ENCODE measurements at places on chromosomes 16 and 17.
A peak's percentile ranks its signal among the peaks of the same experiment; 100 is the strongest.

GRCh38 chr17:47945529-47946508 is 4.4 kb downstream of the PNPO start:
- DNase-seq, result no peak

GRCh38 chr16:11511801-11512200 is 74.9 kb downstream of the LITAF start:
- DNase-seq, result no peak

DNA sequence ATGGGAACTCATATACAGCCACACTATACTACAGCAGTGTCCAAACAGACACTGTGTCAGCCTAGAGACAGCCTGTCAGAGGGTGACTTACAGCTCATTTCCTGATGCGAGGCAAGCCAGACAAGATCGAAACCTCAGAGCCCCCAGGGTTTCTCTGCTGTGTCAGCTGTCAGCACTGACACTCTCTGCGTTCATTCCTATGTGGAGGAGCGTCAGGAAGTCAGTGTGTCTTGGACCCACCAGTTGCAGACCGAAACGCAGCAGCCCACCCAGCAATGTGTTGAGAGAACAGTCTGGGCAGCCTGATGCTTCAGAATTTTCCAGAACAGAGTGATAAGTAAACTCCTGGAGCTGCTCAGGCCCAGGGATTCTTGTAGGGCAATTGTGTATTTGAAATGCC is 20.6 kb upstream of the MAPT start:
- peak; percentile 71 for DNase-seq

DNA sequence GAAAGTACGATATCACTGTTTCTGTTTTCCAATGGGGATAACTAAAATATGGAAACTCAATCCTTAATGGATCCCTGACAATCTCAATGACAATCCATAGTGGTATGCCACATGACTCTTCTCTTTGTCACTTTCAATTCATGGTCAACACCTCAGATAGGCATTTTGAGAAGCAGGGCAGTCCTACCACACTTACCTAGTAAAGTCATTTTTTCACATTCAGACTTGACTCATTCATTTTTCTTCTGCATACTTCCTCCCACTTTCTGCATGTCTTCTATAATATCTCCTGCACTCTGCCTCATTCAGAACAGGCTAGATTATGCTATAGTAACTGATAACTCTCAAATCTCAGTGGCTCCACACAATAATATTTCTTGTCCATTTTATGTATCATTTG is 117.5 kb downstream of the FTO start:
- no peak for DNase-seq

- DNase-seq, result peak; percentile 65
Observed at GRCh38 chr17:76736349-76737081, 616 bp downstream of the SRSF2 start.

DNA sequence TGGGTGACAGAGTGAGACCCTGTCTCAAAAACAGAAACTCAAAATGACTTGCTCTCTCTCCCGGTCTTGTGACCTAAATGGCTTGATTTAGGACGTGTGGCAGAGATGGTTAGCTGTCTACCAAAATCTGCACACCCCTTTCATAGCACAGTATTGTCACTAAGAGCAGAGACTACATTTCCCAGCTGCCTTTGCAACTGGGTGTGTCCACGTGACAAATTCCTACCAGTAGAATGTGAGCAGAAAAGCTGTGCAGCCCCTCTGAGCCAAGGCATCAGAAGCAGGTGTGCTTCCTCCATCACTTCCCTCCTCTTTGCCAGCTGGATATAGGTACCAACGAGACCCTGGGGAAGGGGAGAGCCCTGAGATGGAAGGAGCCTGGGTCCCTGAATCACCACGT is 25.5 kb downstream of the GPR142 start:
- DNase-seq, result no peak

DNA sequence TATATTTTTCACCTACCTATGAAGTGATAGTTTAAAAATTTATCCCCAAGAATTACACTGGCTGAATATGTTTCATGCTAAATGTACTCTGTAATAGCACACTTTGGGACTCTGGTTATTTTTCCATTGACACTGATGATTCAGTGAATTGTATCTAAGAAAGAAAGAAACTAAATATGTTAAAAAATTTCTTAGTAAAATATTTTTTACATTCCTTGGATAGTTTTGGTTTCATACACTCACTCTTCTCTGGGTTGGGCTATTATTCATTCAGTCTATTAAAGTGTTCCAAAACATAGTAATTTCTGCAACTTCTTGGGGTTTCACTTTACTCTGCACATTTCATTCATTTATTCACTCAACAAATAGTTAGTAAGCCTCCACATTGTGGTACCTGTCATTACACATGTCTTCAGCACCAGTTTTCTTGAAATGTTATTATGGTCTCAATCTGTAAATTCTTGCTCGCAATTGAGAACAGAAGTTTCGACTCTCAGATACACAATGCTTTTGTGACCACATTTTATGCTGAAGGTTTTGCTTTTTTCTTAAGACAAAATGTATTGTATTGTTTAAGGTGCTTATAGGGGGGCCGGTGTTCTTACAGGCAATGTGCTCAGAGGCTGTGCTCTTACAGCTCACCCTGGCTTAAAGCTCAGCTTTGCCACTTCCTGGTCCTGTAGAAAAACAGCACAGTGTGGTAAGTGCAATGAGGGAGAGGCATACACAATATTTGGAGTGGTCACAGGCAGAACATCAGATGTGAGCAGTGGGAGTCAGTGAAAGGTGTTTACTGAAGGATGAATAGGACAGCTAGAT is 17.4 kb downstream of the CNTNAP4 start:
- DNase-seq, result no peak

GRCh38 chr16:11796227-11797165 is 562 bp downstream of the ZC3H7A start:
- DNase-seq, result peak; percentile 42

GRCh38 chr16:35398180-35398579 is 1938.8 kb downstream of the TP53TG3F start:
- no peak for DNase-seq

GRCh38 chr17:73278465-73279453 is 17.1 kb upstream of the CPSF4L start:
- DNase-seq, result no peak

DNA sequence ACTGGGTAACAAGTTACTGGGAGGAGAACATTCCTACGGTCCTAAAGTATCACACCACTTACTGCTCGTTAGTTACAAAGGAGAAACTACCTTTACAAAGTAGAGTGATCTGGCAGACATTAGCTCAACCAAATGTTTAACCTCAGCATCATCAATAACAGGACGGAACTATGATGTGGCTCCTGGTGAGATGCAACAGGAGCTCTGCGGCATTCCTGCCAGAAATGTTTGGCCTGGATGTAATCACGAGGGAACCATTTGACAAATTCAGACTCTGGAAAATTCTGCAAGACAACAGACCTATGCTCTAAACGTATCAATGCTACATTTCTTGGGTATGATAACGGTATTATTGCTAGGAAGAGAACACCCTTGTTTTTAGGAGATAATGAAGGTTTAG is 80.4 kb downstream of the MRM3 start:
- no peak for DNase-seq

DNA sequence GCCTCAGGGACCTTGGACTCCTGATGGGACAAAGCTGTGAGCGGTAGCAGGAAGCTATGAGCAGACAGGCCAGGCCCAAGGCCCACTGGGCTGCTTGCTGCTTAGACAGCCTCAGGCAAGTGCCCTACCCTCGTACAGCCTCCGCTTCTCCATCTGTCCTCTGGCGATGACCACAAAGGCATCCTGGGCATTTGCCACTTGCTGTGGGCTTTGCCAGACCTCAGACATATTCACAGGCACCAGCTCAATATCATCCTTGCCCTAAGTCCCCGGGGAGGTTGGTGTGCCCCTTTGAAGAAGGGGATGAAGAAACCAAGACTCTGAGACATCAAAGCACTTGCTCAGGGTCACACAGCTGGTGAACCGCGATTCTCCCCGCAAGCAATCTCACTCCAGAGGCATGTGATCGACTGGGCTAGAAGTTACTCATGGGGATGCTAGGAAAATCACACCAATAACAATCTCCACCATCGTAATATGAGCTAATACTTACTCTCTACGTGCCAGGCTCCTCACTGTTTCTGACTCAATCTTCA is 21.7 kb downstream of the PPL start:
- DNase-seq, result peak; percentile 31

All from NB4 (cell line).